ENCODE measurements at places on chromosomes 6 and 20.

- no peak for DNase-seq
Measured at GRCh38 chr20:40481743-40482458, 207.1 kb downstream of the MAFB start.

GRCh38 chr6:42315991-42316970 lies 98.6 kb upstream of the MRPS10 start:
- DNase-seq = no peak

DNA sequence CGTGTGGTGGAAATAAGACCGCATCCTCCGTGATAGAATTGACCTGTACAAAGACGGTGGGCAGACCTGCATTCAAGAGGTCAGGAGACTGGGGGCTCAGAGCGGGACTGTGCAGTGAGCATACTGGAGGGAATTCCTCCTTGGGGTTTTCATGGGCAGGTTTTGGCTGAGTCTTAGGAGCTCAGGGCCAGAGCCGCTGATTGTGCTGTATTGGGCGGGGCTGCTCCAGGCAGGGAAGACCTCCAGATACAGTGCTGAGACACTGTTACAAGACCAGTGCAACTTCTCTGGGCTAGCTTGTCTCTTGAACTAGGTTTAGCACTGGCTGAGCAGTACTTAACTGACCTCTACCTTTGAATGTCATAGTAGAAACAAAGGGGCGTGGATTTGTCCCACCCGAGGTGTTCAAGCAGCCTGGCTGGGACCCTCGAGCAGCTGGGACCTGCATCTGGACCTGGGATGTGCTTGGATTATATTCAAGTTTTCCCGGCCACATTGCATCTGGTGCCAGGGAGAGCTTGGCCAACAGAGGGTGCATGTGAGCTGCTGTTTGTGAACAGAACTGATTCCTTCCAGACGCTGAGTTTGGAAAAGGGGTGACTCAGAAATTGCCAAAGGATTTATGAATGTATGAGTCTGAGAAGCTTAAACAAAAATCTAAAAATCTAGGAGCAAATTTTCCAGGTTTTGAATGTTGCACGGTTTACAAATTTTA lies 33.4 kb upstream of the SLC22A1 start:
- DNase-seq = no peak

GRCh38 chr6:167978607-167979006 lies 18.9 kb upstream of the KIF25 start:
- DNase-seq = no peak

DNA sequence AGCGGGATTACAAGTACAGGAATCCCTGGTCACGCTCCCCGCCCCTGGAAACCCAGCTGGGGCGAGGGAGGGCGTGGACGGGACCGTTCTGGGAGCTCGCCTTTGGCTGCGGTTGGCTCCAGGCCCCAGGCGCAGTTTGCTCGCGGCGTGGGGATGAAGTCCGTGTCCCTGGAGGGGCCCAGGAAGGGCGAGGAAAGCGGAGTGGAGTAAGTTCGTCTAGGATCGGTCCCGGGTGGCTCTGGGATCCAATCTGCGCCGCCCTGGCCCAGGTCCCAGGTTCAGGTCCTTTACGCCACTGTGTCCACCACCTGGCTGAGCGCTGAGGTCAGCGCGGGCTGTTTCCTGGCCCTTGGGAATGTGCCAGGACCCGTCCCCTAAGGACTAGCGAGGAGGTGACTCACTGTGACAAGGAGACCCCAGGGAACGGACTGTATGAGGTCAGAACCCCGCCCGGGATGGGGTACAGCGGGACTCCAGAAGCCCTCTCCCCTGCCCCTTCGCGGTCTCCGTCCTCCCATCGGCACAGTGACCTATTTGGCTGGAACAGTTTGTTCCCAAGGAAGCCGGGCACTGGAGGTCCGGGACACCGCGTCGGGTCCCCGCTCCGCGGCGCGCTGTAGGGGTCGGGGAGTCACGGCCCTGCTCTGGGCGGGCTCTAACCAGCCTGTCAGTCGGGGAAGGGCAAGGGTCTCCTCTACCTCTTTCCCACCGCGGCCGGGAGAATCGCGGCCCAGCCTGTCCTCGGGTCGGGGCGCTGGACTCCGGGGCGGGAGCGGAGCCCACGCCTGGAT lies 724 bp downstream of the CDKN1A start:
- no peak for DNase-seq

DNA sequence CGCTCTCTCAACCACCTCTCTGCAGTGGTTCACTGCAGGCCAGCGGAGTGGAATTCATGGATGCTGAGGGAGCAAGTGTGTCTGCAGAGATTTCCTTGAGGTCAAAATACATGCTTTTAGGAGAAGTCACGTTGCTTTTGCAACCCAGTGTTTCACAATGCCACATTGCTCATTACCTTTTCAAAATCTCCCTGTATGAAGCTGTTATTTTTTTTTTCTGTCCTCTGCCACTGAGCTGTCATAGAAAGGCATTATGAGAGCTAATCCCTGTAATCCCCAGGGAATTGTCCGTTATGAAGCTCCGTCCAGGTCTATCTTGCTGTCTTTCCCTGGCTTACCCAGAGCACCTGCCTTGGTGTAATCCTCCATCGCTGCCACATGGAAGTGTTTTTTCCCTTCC lies 60.5 kb upstream of the SLC22A23 start:
- DNase-seq = no peak

- DNase-seq = no peak
Measured at GRCh38 chr6:10268111-10268510, 146.8 kb downstream of the TFAP2A start.

DNA sequence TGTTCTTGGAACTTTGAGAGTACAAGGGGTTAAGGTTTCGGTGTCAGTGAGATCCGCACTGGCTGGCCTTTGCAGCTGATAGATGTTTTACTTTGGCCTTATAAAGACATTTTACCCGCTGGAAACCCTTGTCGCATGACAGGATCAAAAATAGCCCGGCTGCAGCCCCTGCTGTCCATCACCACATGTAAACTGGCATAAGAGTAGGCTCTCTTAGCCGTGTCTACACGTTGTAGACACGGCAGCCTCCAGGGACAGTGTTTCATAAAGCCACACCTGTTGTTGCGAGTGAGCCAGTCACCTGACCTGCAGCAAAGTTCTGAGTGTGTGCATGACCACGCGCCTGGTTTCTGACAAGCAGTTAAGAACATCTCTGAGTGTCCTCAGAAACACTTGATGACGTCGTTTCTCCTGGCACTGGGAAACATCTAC lies 8.5 kb downstream of the RBM24 start:
- no peak for DNase-seq
